ENCODE measurements at places on chromosomes 13 and 19. TPM values are rescaled to one million over a fixed set of nuclear protein-coding genes. Genes with fewer than 3 reads are reported as not detected.
A peak's percentile ranks its signal among the peaks of the same experiment; 100 is the strongest.

- no peak for DNase-seq
Observed at GRCh38 chr13:33908116-33908515, 90.2 kb downstream of the RFC3 start.

DNA sequence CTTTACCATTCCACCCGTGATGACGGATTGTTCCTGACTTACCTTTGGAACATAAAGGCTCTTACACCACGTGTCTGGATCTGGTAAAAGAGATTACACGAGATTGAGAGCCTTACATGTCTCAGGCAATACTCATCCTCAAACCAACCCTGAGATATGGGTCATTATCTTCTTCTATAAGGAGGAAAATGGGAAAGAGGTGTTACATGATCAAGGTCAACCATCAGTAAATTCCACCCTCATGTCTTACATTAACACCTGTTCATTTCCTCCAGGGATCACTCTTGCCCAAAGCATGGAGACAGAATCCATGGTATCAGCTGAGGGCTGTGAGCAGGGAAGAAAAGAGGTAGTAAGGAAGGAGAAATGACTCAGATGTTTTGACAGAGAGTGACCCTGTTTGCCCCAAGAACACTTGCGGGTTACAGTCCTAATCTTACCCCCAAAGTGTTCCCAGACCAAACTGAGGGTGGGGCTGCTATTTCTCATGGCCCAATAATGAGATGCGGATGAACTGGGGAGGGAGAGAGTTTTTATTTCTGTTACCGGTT is 19.6 kb downstream of the LILRB4 start:
- no peak for DNase-seq

DNA sequence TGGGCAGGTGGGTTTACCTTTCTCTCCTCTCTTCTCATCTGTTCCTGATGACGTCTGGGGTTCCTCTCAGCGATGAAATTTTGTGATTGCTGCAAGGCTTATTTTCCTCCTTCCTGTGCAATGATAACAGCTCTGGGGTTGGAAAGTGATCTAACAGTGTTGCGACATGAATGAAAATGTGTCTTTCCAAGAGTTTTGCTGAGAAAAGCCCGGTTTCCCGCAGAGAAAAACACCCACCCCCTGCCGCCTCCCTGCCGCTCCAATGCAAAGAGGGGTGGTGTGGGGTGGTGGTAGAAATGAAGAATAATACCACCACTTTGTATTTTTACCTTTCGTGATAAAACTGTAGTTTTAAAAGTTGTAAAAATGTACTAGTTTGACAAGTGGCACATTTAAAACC is 232.0 kb downstream of the OLFM4 start:
- DNase-seq = no peak

GRCh38 chr19:35011091-35011689 is 11.1 kb downstream of the GRAMD1A start:
- no peak for DNase-seq

DNA sequence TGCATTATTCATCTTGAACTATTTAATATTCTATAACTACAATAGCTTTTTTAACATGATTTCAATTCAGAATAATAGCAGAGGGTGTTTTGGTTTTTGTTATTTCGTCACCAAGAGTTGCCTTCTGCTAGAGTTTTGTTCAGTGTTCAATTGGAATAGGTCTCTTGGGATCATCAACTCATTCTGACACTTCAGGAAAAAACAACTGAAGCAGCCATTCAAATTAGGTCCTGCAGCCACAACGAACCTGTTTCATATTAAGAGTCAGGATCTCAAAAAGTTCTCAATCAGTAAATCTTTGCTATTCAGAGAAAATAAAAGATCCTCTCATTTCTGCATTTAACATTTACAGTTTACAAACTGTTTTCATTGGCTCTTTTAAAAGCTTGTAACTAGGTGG is 2.4 kb upstream of the CHAMP1 start:
- peak; percentile 14 for DNase-seq

DNA sequence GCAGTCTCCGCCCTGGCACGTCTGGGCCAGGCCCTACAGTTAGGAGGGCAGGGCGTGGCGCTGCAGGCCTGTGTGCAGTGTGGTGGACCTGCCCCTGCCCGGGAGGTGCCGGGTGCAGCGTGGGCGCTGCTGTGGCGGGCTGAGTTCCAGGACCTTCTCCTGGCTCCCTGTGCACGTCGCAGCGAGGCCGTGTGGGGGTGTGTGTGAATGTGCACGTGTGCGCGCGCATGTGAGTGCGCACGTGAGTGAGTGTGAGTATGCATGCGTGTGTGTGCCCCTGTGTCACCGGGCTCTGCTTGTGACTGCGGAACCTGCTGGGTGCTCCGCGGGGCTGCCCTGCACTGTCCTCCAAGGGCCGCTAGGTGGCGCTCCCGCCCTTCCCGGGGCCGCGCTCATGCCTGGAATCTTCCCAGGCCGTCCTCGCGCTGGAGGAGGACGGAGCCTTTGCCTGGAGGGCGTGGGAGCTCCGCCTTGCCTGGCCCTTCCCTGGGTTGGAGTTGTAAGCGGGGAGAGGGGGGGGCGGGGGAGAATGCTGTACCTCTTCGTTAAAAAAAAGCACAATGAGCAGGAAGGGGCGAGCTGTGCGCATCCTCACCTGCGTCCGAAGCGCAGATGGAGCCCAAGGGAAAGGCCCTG is 79.3 kb downstream of the KDM4B start:
- DNase-seq = peak; percentile 90

GRCh38 chr13:41577436-41577835 is 120.1 kb downstream of the RGCC start:
- DNase-seq = peak; percentile 73

- no peak for DNase-seq
Observed at GRCh38 chr13:102911336-102911735, 65.5 kb downstream of the ERCC5 start.

DNA sequence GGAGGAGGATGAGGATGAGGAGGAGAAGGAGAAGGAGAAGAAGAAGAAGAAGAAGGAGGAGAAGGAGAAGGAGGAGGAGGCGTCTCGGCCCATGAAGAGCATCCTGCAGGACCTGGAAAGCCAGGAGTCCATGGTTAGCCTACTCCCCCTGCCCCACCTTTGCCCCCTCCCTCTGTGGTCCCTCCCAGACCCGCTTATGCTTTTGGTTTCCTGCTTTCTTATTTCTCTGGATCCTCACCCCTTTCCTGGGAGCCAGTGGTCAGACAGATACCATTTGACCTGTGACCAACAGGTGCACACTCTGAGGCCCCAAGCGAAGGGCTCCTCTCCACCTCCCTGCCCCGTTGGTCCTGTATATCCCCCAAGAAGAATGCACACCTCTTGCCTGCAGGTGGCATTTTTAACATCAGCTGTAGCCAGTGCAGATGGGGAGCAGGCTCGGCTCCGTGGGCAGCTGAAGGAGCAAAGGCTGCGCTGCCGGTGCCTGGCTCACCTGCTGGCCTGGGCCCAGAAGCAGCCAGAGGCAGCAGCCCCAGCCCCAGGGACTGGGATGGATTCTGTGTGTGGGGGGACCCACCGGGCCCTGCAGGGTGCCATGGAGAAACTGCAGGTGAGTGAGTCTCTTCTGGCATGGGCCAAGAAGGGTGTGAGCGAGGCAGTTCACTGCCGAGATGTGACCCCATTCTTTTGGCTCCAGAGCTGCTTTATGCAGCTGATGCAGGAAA is 32.1 kb upstream of the ZNF492 start:
- DNase-seq = no peak

- no peak for DNase-seq
Observed at GRCh38 chr13:74206061-74206561, 71.9 kb upstream of the KLF12 start.

- no peak for DNase-seq
Observed at GRCh38 chr19:47351548-47351947, 2.4 kb downstream of the DHX34 start.

- no peak for DNase-seq
Observed at GRCh38 chr13:71461892-71462291, 405.1 kb downstream of the DACH1 start.

- no peak for DNase-seq
Observed at GRCh38 chr13:54194233-54195024, 1165.8 kb downstream of the OLFM4 start.

DNA sequence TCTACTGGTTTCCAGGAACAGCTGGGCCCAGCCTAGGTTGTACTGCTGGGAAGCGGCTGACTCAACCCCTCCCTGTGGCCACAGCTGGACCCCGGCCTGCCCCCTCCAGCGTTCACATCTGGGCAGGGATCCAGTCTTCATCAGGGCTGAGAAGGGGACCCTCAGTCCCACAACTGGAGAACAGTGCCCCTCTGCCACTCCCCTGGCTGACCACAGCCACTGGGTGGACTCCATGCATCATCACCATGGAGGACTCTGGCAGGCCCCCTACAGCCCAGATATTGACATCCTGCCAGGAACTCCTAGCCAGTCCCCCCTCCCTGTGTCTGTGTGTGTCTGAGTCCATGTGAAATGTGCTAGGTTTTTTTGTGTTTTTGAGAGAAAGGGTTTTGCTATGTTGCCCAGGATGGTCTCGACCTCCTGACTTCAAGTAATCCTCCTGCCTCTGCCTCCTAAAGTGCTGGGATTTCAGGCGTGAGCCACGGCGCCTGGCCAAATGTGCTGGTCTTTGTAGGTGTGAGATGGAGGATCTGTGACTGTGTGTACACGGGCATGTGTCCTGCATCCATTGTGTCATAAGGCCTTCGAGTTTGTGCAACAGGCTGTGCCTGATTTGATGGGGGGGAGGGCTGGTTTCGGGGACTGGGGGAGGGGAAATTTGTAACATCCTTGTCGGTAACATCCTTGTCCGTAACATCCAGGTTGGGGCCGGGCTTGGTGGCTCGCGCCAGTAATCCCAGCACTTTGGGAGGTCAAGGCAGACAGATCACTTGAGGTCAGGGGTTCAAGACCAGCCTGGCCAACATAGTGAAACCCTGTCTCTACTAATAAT is 4.0 kb upstream of the HOOK2 start:
- peak; percentile 91 for DNase-seq

DNA sequence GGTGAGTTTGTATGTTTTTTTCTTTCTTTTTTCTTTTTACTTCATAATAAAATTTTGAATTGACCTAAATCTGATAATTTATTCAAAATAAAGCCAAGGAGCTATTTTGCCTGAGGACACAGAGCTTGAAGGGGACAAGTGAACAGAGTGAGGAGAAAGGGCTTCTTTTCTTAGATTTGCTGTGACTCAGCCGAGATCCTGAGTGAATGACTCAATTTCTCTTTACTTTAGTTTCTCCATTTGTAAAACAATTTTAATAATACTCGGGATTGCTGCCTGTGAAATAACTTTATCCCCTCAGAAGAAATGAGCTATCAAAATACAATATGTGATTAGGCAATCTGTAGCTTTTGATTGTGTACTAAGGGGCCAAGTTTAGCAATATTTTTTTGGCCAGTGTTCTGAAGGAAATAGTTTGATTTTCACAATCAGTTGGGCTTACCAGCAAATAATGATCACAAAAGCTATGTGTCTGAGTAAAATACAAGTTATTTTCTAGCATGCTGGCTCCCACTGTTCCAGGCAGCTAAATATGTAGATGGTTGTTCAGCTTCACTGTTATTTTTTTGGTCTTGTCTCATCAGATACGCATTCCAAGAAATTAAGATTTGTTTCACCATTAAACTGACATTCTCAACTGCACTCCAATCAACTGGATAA is 437.5 kb downstream of the FGF9 start:
- DNase-seq = peak; percentile 90

DNA sequence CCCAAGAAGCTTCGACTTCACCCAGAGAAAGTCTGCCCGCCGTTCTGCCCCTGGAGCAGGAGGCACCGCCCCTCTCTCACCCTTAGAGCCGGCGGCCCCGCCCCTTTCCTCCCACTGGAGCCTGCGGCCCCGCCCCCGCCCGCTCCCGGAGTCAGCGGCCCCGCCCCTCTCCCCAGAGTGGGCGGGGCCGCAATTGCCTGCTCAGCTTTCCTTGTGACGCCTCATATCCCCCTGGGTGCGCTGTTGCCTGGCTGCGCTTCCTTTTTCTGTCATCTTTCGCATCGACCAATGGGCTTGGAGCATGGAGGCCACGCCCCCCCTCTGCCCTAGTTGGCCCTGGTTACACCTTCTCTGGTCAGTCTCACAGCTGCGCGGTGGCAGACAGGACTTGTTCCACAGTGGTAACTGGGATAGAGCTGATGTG is 38.2 kb upstream of the ZNF492 start:
- DNase-seq = no peak

- peak; percentile 54 for DNase-seq
Observed at GRCh38 chr13:75687150-75687763, 51.1 kb downstream of the LMO7 start.

DNA sequence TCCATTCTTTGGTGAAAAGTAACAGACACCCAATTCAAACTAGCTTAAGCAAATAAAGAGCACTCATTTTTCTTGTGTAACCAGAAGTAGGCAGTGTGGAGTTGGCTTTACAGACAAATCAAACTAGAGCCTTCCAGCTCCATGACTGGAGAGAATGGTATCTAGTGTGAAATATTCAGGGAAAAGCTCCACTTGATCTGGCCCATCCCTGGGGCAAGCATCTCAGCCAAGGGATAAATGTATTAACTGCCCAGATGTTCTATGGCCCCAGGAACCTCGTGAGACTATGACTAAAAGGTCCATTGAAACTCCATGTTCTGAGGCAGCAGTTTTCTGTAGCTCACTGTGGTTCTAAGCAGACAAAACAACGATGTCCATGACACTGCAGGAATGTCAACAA is 49.9 kb downstream of the TBC1D4 start:
- no peak for DNase-seq

DNA sequence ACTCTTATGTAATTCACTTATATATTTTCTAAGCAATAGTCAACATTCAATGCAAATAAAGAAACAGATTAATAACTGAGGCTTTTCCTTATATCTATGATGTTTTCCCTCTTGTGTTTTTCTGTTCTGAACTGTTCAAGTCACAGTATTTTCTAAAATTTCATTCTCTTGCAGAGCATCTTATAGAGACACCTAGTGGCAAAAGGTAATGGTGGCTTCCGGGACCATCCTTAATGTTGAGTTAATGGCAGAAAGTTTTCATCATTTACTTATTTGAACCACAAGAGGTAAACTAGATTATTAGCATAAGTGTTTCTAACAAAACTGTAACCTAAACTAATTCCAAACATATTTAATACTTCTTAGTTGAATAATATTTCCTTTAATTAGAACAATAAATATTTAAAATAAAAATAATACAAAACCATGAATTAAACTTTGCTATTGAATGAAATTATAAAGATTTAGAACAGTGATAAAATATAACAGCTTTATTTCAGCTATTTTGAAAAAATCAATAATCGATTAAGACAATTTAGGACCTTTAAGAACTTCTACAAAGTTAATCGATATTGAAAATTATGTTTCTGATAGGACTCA is 1.7 kb upstream of the SLITRK5 start:
- peak; percentile 60 for DNase-seq

DNA sequence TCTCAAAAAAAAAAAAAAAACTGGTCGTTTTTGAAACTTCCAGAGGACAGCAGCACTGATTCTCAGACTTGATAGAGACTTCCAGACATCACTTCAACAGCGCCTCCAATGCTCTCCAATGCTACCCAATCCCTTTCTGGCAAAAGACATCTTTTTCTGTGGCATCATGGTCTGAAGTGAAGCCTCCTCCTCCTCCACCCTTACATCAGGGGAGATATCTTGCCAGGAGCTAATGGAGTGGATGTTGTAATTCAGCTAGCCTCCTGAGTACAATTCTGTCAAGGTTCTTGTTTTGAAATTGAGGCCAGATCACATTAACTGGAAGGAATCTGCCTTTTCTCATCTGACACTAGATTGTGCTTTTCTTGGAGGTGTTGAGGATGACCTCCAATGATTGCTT is 24.2 kb downstream of the FXYD5 start:
- no peak for DNase-seq

Gene PALM3
- 0.18 TPM for total RNA-seq

Gene COL5A3
- total RNA-seq = 42.0 TPM

Gene CYSLTR2
- 0.09 TPM for total RNA-seq

Gene PGLYRP1
- total RNA-seq = 0.27 TPM

Gene RNF17
- total RNA-seq = not detected

Gene NCAN
- 0.22 TPM for total RNA-seq

Gene MPV17L2
- 3.7 TPM for total RNA-seq

Gene ATP4A
- total RNA-seq = not detected

Gene HMGB1
- total RNA-seq = 362 TPM

Gene ADGRE3
- 0.04 TPM for total RNA-seq

Gene ZNF570
- total RNA-seq = 9.5 TPM

Data from muscle of leg (tissue), 16 donors.